ENCODE measurements at places on chromosomes 16 and 17. TPM values are rescaled to one million over a fixed set of nuclear protein-coding genes. Genes with fewer than 3 reads are reported as not detected.

Gene TMEM256
- 71.6 TPM for total RNA-seq

Gene C16orf89
- total RNA-seq = not detected

Gene WSCD1
- total RNA-seq = 93.3 TPM

Gene CACNG5
- not detected for total RNA-seq

Gene ZNF469
- 0.52 TPM for total RNA-seq

Gene ASGR1
- total RNA-seq = 11.2 TPM

Gene MRPL45
- 47.5 TPM for total RNA-seq

Gene PLEKHH3
- total RNA-seq = 20.8 TPM

Gene UBE2O
- 71.4 TPM for total RNA-seq

Gene TSPAN10
- total RNA-seq = 1.6 TPM

DNA sequence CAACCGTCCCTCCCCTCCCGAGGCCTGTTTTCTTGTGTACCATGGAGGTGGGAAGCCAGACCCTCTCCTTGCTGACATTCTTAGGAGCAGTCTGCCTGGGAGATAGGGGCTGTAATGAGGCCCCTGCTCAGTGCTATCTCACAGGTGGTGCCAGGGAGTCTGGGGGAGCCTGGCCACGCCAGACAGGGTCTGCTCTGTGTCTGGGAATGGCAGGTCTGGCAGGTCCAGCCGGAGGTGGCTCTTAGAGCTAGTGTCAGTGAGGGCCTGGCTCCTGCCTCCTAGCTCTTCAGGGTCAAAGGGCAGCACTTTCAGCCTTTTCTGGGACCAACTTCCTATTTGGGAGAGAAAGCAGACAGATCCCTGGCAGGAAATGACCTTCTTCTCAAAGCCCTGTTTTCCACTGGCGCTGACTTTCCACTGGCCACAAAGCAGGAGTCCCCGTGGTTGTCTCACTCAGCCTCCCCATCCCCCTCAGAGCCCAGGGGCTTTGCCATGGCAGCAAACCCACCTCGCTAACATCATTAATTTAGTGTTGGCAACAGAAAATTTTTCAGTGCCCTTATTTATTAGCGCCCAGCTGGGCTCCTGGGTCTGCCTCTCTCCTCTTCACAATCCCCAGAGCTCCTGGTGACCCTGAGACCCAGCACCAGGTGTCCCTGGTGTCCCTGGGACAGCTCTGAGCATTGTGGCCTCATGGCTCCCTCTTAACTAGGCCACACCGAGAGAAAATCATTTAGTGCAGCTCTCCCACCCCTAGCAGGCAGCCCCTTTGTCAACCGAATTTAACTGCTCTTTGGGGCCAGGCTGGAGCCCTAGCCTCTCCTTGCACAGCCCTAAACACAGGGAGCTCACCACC, 24.0 kb upstream of the DOK4 start:
- no peak for DNase-seq

- peak; percentile 51 for DNase-seq
Observed at GRCh38 chr17:48577946-48578615, at the start of gene HOXB4. Gene HOXB4 (minus strand): TSS chr17:48578350. CDS start chr17:48578319, 31 bp downstream.

DNA sequence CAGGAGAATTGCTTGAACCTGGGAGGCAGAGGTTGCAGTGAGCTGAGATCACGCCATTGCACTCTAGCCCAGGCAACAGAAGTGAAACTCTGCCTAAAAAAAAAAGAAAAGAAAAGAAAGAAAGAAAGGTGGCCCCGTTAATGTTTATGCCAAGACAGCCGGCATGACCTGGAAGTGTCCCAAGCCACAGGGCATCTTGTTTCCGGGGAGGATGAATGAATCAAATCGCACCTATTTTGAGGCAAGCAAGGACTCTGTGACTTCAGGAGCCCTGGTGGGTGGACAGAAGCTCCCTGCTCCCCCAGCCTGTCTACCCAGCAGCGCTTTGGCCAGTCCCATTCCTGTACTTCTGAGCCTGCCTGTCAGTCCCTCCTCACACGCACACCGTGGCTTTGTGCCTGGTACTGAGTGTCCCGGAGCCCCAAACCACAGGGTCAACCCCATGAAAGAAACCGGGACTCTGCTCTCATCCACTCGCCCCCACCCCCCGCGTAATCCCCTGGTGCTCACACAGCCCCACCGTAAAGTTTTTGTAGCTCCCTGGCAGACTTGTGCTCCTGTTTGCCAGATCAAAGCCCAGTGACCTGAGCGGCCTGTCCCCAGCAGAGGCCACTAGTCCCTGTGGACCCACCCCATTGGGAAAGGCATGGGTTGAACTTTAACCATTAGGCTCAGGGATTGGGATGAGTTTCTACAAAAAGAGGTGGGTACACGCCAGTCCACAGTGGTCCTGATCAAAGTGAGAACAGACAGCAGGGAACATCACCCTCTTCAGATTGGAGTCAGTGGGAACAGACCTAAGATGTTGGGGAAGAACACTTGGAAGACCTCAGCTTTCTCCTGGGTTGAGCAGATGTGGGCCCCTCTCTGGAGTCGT, 19.3 kb downstream of the CD2BP2 start:
- no peak for DNase-seq

DNA sequence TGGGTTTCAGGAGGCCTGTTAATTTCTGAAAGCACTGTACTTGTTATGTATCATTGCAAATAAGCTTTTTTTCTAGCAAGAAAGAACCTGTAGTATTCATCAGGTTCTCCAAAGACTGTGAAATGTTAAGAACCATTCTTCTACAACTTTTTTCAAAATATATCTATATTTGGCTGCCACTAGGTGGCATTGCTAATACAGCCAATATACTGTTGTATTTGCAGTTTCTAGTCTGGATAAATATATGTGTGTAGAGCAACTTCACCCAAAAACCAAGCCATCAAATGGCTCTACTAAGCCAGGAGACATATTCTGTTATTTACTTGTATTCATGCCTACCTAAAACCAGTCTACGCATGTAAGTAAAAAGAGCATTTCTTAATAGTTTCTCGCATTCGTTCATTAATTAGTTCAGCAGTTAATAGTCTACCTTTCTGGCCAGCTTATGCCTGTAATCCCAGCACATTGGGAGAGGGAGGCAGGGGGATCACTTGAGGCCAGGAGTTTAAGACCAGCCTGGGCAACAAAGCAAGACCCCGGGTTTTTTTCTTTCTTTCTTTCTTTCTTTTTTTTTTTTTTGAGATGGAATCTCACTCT, 39.5 kb downstream of the VMP1 start:
- DNase-seq = no peak

DNA sequence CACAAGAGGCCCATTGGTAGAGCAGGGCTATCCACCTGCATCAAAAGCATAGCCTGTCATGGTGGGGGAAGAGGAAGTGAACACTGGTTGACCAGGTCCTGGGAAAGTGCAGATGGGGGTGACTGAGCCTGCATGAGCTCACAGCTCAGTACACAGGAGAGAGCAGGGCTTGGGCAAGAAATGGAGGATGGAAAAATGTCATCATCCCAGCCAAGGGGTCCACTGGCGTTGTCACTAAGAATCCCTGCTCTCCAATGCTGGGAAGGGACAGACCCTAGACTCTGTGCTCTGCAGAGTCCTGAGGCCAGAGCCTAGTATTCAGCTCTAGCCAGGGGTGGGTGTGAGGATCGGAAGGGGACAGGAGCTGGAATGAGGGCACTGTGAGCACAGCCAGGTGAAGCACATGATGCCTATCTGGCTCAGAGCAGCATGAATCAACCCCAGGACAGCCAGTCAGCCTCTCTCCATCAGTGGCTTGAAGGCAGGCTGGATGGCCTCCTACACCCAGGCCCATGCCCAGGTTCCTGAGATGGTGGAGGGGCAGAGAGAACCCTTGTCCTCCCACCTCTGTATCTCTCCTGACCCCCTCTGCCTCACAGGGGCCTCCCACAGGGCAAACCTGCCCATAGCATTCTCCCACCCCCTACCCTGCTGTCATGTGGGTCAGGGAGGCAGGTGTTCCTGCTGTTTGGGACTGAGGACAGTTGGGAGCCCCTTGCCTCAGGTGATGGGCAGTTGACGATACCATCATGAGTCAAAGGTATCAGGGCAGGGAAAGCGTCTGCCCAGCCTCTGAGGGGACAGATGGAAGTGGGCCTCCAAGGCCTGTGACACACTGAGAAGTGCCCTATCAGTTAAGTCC, 13.8 kb upstream of the CTCF start:
- DNase-seq = no peak

- no peak for DNase-seq
Observed at GRCh38 chr16:29916979-29917378, 9.0 kb downstream of the KCTD13 start.

DNA sequence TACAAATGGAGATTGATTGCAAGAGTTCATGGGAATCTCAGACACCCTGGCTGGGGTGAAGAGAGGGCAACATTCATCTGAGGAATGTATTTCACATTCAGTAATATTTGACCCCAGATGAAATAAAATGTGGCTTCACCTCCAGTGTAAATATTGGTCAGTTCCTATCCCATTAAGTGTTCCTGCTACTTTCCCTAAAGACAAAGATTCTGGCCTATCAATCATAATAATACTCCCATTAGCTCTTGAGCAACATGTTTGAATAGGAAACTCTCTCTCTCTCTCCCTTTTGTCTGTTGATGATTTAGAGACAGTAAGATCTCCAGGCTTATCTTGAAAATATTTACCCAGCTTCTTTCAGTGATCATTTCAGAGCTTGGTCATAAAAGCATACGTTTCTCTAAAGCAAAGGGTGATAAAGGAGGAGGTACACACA, 70.1 kb downstream of the KCNJ2 start:
- DNase-seq = no peak

DNA sequence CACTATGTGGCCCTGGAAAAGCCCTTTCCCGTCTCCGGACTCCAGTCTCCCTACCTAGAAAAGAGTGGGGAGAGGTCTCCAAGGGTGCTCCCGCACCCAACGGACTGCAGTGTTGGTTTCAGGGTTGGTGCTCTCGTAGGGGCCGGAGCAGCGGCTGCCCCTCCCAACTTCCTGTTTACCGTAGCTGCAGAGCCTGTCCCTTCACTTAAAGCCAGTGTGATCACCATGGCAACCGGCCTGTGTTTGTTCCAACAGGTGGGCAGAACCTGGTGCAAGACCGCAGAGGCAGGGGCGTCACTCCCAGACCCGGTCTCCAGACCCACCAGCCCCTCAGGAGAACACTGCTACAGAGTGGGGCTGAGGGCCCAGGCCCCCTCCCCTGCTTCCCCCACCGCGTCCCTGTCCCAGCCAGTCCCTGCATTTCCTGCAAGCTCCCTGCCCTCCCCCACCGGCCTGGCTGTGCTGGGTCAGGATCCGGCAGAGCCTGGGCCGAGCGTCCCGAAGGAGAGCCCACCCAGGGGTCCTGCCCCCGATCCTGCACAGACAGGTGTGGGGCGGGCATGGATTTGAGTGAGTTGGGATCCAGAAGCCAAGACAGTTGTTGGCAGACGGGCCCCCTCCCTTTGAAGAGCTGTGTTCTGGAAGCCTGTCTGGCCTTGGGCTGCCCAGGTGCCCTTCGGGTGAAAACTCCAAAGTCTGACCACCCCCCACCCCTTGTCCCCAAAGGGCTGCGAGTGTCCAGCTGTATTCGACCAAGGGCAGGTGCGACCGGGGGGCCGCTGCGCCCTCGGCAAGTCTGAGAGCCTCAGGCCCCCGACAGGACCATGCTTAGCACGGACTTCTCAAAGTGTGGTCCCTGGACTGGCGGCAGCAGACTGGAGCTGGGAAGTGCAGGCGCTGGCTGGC, 1.5 kb upstream of the BAIAP3 start:
- no peak for DNase-seq

- no peak for DNase-seq
Observed at GRCh38 chr16:53837426-53837825, 133.5 kb downstream of the FTO start.

DNA sequence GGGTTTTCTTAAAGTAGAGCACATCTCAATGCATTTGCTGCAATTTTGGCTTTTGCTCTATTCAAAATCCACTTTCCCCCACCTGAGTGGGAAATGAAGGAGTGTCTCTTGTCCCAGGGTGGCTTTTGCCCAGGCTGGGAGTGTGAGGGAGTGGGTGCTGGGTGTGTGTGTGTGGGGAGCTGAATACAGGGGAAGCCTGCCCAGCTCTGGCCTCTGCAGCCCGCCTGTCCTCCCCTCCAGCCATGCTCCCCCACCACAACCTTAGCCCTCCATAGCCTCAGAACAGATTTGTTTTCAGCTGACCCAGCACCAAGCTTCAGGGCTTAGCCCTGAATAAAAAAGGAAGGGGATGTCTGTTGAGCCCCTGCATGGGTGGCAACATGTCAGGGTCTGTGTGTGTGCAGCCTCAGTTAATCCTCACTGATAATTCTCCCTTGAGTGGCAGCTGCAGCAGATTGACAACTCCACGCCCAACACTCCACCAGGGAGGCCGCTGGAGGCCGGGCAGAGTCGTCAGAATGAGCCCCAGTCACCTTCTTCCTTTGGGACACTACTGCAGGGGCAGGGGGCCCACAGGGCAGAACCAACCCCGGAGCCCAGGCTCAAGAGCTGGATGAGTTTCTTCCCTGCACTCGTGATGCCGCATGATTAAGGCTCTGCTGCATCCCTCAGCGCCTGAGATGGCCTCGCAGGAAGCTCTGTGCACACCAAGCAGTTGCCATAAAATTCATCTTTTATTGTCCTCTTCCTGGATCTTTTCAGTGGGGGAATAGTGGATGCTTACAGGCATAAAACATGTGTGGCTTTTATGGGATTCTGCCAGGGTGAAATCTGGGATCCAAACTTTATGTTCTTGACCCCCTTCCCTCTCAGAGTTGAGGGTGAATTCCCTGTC, 55.0 kb downstream of the SPACA3 start:
- no peak for DNase-seq

DNA sequence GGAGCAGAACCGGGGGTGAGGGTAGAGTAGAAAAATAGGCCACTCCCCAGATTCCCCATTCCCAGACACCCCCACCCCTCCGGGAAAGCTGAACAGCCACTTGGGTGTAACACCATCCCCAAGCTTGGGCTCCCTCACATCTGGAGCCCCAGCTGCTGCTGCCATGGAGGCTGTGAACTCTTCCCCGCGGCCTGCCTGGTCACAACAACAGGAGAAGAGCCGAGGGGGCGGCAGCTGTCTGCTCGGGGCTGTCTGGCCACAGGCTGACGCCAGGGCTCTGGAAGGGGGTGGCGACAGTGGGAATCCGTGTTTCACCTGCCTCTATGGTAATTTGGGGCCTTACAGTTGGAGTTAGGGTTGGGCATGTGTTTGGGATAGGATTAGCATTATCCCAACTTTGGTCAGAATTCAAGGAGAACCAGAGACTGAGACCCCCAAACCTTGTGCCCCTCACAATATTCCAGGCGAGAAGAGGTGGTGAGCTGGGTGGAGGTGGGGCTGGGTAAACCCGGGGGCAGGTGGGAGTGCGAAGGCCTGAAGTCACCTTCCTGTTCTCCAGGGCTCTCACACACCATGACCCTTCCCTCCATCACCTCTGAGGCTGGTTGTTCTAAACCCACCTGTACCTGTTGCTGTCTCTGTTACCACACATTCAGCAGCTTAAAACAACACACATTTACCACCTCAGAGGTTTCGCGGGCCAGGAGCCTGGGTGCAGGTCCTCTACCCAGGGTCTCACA, 29.7 kb upstream of the NXPH3 start:
- no peak for DNase-seq

DNA sequence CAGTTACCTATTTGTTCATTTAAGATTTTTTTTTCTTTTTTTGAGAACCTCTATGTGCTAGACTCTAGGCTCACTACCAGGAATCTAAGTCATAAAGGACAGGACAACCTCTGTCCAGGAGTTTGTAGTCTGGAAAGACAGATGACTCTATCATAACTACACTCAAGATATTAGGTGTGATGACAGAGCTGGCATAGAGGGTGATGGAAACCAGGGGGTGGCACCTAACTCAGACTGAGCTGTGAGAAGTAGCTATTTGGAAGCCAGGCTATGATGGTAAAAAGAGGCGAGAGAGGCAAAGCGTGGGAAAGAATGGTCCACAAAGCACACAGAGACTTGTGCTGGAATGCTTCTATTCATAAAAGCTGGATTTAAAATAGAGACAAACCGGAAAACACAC, 372.3 kb downstream of the SEC14L1 start:
- no peak for DNase-seq

GRCh38 chr16:22126037-22126558, 33.8 kb downstream of the VWA3A start:
- no peak for DNase-seq

- DNase-seq = no peak
Observed at GRCh38 chr16:87487361-87487924, 5.4 kb downstream of the ZCCHC14 start.

Data from neural crest cell (in vitro differentiated cells).